NCI-H1105 (cell line): ENCODE measurements at places on chromosomes 5 and 9.

DNA sequence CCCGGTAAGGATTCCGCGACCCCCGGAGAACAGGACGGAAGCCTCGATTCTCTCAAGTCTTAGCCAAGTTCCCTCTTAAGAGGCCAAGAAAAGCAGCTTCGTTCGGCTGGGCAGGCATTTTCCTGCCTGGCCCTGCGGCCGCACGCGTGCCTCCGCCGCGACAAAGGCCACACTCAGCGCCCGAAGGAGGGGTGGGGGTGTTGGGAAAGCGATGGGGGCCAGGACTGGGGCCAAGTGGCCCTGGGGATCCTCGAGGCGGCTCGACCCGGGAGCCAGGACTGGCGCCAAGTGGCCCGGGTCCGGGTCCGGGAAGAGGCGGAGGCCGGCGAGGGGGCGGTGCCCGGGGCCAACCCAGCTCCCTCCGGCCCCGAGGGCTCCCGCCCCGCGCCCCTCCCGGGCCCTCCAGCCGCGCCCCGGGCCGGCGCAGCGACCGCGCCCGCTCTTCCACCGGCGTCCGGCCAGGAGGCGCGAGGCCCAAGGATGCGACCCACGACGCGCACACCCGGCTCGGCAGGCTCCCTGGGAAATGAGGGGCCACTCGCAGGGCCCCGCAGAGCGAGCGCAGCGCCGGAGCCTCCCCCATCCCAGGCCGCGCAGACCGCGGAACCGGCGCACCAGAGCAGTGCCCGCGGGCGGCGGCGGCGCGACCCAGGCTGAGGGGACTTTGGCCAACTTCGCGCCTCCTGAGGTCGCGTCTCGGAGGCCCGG, 756 bp downstream of the VAV2 start:
- no peak for DNase-seq

GRCh38 chr9:130990306-130990977, 18.5 kb upstream of the LAMC3 start:
- DNase-seq = no peak

GRCh38 chr5:159582756-159583541, 252.7 kb upstream of the IL12B start:
- DNase-seq = no peak

- DNase-seq = no peak
These were observed 53.3 kb downstream of the PCA3 start for GRCh38 chr9:76817489-76817888.

GRCh38 chr9:109767814-109768213, 12.2 kb upstream of the PALM2AKAP2 start:
- no peak for DNase-seq

GRCh38 chr5:64839936-64840335, 71.2 kb downstream of the CWC27 start:
- no peak for DNase-seq

- no peak for DNase-seq
These were observed 139.0 kb upstream of the GAS1 start for GRCh38 chr9:87086221-87086818.

DNA sequence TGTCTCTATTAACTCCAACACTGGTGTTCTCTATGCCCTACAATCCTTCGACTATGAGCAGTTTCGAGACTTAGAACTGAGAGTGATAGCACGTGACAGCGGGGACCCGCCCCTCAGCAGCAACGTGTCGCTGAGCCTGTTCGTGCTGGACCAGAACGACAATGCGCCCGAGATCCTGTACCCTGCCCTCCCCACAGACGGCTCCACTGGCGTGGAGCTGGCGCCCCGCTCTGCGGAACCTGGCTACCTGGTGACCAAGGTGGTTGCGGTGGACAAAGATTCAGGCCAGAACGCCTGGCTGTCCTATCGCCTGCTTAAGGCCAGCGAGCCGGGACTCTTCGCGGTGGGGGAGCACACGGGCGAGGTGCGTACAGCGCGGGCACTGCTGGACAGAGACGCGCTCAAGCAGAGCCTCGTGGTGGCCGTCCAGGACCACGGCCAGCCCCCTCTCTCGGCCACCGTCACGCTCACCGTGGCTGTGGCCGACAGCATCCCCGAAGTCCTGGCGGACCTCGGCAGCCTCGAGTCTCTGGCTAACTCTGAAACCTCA, 2.0 kb downstream of the PCDHGA11 start:
- DNase-seq = no peak

DNA sequence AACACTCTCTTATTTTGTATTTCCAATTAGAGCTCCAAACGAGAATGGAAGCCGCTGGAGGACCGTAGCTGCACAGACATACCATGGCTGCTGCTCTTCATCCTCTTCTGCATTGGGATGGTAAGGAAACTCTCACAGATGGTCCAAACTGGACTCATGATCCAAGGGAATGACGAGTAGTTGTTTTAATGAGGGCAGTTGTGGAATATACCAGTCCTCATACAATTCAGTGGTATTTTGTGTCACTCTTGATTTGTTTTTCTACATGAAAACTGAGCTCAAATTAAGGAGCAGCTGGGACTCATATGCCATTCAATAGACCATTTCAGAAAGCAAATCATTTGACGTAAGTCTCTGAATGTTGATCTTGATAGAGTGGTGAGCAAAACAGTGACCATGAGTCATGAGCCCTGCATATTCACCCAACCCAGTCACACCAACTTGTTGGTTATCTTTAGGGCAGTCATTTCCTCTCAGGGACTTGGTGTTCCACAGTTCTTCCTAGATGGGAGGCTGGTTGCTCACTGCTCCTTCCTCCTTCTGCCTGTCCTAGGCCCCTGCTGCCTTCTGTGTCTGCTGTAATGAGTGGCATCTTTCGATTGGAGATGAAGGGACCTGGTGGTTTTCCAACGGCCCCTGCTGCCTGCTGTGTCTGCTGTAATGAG, 54.9 kb downstream of the SLC44A1 start:
- no peak for DNase-seq

GRCh38 chr5:166399781-166400180, 1891.7 kb upstream of the WWC1 start:
- DNase-seq = no peak

GRCh38 chr5:173642895-173643481, 26.5 kb upstream of the BOD1 start:
- DNase-seq = no peak

DNA sequence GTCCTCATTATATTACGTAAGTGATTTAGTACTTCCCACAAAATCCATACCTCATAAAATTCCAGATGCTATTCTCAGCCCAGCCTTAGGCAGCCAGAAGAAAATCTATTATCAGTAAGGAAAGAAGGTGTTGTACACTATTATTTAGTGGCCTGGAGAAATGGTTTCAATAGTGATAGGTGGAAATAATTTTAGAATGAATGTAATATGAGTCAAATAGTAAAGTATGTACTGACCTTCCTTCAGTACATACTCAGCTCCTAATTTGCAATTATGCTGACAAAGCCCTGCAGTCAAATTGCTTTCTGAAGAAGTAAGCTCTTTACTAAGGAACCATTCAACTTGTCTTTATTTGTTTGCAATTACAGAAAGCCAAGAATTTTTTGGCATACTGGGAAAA, 409.2 kb downstream of the HTR1A start:
- DNase-seq = no peak

GRCh38 chr5:4762316-4762715, 377.8 kb upstream of the ADAMTS16 start:
- no peak for DNase-seq

DNA sequence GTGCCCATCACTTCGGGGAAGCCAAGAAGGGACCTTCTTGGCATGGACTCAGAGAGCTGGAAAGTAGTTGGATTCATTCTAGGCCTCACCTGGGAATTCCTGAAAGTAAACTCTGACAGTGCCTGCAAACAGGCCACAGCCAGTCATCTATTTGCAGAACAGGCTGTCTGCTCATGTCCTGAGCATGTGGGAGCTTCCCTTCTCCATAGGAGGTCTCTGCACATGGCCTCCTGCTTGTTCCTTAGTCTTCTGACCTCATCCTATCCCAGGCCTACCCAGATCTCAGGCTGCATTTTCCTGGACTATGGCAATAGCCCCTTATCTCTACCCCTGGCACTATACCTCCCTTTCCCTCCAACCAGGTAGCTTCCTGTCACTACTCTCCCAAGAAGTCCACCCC, 67.2 kb upstream of the FSTL4 start:
- no peak for DNase-seq

DNA sequence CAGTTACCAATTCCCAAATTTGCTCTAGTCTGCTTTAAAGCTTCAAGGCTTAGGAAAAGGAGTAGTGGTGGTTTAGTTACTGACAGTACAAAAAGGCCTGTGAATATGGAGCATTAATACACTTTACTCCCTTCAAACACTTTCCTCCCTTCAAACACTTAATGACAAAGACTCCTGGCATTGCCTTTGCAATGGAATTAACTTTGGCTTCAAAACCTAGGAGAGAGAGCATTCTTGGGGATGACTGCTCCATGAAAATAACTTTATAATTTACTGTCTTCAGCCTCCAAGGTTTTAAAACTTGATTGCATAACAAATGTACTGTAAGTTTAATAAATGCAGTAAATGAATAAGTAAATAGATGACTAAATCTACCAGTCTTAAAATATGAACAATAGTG, 185.6 kb downstream of the TRPM3 start:
- no peak for DNase-seq

- no peak for DNase-seq
These were observed 24.3 kb upstream of the KCNIP1 start for GRCh38 chr5:170479484-170479883.

DNA sequence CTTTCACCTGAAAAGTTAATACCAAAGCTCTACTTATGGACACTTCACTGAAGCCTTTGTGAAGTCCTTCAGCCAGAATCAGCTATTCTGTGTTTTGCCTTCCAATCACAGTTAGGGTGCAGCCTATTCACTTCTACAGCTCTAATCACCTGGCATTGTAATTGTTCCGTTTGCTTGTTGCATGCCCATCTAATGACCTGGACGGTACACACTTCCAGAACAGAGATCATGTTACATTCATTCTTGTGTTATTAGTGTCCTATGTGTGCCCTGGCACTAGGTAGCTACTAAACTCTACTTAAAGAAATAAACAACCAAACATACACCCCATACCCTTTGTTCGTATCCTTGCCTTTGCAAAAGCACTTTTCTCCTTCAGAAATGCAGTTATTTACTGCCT, 1162.9 kb upstream of the WWC1 start:
- DNase-seq = no peak

DNA sequence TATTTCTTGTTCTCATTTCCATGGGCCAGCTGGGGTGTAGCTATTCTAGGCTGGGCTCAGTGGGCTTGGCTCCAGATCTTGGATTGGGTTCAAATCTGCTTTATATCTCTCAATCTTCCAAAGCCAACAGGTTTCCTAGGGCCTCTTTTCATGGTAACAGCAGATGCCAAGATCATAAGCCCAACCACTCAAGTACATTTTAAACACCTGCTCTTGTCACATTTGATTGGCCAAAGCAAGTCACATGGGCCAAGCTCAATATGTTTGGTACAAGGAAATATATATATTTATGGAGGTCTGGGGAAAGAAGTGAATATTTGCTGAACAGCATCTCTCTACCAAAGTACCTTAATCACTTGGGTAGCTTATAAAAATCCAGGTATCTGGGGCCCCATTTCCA, 49.5 kb downstream of the MRRF start:
- no peak for DNase-seq

DNA sequence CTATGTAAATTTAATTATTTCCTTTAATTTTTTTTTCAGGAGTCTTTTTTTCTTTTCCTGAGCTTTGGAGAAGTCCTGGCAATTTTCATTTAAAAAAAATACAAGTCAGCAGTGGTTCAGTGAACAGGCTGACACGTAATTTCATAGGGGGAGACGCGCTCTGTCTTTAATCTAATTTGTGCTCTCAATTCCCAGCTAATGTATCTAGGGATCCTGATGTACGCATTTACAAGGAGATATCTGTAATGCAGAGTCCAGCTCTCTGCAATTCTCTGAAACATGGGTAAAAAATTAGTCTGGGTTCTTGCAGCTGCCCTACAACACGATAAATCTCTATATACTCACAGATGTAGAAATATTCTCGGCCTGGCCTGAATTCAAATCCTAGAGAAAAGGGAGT, 243.9 kb downstream of the EFNA5 start:
- no peak for DNase-seq

DNA sequence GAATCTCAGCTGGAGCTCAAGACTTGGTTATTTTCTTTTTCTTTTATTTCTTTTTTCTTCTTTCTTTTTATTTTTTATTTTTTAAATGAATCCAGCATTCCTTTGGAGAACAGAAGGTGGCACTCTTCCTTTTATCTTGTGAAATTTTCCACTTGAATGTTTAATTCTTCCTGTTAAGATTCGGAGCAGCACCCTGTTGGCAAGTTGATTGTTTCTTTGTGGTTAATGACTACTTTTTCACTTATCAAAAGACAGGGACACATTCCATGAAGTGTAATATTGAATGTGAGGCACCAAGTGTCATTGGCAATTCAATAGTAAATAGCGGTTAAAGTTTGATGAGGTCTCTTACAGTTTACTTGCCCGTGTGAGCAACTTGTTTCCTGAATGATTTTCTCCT, 240.5 kb upstream of the CHD1 start:
- no peak for DNase-seq

DNA sequence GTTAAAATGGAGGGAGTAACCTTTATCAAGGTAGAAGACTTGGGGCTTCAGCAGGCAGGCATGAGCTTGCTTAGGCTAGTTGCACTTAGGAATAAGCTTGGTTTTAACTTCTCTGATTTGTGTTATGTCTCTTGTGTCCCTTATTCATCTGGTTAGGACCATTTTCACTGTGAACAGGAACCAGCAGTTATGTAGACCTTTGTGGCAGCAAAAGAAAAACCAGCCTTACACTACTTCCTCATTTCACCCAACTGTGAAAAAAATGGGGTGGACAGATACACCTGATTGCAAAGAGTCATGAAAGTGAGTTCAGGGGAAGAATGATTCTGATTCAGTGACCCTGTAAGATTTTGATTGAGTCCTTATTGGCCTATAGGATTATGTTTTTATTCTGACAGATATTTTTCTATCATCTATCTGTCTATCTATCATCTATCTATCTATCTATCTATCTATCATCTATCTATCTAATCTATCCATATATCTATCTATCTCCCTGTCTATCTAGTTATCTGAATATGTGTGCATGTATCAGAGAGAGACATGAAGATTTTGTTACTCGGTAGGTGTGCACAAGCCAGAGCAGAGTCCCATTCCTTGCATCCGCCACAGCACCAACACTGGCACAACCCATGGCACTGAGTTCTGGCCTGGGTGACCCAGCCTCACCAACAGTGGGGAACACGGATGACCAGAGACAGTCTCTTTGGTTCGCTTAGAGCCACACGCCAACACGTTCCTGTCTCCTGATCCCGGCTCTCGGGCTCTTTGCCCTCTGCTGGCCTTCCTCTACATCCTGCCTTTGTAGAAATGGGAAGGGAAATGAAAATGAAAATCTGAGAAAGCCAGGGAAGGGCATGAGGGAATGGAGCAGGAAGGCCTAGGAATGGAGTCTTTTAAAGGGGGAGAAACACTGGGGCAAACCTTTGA, 1.3 kb upstream of the ZNF366 start:
- DNase-seq = no peak

- no peak for DNase-seq
These were observed 39.3 kb upstream of the CDC42SE2 start for GRCh38 chr5:131224387-131225201.

- DNase-seq = no peak
These were observed 123.2 kb upstream of the KIF2A start for GRCh38 chr5:62182802-62183201.
